ENCODE measurements at places on chromosomes 11 and 22.

- DNase-seq, result peak; percentile 56
These were observed 84.3 kb downstream of the STIM1 start for GRCh38 chr11:3939651-3940190.

DNA sequence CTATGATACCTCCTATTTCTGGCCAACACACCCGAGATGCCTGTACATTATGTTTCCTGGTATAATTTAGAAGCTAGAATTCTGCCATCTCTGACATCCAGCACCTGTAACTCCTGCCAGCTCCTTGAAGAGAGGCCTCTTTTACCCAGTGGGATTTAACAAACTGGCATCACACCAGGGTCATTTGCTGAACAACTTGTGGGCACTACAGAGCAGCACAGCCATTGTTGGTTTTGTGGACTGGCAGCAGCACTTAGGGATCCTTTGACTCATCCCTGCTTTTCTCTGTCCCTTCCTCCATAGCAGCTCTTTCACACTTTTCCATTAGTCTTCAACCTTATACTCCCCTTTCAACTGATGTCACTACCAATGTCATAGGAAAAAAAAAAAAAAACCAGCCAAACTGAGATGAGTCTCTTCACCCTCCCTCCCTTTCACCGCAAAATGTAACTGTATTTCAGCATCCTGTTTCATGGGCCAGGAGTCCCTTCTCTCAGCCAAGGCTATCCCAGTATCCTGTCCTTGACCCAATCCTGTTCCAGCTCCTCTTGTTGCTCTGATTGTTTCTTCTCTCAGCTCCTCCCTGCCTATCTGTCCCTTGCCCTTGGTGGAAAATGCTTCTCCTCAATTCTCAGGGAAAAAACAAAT lies 68.7 kb downstream of the PPFIBP2 start:
- no peak for DNase-seq

DNA sequence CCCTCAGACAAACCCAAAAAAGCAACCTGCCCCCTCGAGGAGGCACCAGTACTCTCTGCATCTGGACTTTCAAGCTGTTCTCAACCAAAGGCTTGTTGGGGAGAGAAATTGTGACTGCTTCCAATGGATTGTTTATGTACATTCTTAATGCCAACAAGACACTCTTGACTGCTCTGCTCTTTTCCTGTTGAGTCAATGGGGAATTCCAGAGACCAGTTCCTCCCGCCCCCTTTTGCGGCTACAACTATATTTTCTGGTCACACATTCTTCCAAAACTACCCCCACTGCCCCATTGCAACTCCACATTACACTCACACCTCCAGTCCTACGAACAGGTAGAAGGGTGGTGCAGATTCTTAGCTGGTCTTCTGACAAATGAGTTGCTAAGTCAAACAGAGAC lies 187.0 kb downstream of the DSCAML1 start:
- DNase-seq, result no peak

GRCh38 chr22:22920910-22921550 lies 33.4 kb downstream of the IGLL5 start:
- no peak for DNase-seq

DNA sequence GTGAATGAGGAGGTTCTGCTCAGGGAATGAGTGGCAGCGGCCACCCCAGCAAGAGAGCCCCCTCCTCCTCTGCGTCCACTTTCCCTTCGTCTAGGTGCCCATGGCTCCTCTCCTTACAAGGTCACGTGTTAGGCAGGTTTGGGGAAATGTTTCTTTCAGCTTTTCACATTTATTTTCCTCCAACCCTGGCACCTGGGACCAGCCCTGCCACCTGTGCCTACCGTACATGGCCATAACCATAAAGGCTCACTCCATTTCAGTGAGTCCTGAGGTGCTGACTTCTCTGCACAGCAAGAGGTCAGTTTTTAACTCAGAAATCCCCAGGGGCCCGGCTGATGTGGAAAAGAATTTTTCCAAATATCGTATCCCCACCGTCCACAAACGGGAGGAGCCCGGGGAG lies 71.2 kb downstream of the FLI1 start:
- no peak for DNase-seq

- DNase-seq, result no peak
These were observed 245.0 kb upstream of the TBCEL start for GRCh38 chr11:120778685-120779490.

DNA sequence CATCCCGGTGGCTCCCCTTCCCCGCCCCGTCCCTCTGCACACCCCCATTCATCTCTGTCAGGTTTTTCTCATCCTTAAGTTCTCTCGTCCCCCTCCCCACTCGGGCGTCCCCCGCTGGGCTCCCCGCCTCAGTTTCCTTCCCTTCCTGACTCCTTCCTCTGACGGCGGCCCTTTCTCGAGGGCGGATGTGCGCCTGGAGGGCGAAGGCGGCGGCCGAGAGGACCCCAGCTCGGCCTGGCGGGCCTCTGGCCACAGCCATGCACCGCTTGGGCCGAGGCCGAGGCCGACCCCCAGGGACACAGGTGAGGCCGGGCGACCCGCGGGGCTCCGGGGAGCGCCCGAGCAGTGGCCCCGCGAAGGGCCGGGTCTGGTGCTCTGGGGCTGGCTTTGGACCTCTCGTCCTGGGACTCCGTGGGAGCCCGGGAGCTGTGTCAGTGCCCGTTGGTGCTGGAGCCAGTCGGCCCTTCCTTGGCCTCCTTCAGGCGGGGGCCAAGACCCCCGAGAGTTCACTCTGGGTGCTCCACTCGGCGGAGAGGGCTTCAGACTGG lies 2.9 kb downstream of the PHLDB1 start:
- no peak for DNase-seq

GRCh38 chr11:5738431-5738830 lies 2.2 kb downstream of the OR56B1 start:
- no peak for DNase-seq

- peak; percentile 77 for DNase-seq
These were observed 95.0 kb downstream of the SWAP70 start for GRCh38 chr11:9758637-9759518.

DNA sequence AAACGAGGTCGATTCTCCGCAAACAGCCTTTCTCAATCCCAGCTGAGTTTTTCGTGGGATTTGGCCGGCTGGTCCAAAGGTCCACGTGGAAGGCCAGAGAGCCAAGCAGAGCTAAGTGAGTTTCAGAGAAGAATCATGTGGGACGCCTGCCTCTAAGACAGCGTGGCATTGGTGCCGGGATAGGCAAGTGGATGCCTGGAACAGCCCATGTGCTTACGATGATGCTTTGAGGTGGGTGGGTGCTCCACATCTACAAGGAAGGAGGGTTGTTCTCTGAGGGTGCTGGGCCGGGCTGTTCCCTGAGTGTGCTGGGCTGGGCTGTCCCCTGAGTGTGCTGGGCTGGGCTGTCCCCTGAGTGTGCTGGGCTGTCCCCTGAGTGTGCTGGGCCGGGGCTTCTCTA lies 41.4 kb downstream of the MUC2 start:
- no peak for DNase-seq

DNA sequence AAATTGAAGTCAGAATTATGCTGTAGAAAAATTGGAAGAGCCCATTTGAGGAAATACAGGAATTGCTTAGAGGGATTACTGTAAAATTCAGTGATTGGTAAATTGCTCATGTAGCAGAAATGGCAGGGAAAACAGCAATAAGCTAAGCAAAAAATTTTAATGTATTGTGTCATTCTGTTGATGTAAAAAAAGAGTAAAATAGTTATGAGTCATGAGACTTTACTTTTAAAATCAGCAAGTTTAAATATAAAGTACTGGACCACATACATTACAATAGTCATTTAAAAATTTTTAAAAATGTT lies 10.4 kb downstream of the PDHX start:
- DNase-seq, result no peak

GRCh38 chr22:37176464-37177061 lies 11.5 kb downstream of the C1QTNF6 start:
- DNase-seq, result peak; percentile 93

DNA sequence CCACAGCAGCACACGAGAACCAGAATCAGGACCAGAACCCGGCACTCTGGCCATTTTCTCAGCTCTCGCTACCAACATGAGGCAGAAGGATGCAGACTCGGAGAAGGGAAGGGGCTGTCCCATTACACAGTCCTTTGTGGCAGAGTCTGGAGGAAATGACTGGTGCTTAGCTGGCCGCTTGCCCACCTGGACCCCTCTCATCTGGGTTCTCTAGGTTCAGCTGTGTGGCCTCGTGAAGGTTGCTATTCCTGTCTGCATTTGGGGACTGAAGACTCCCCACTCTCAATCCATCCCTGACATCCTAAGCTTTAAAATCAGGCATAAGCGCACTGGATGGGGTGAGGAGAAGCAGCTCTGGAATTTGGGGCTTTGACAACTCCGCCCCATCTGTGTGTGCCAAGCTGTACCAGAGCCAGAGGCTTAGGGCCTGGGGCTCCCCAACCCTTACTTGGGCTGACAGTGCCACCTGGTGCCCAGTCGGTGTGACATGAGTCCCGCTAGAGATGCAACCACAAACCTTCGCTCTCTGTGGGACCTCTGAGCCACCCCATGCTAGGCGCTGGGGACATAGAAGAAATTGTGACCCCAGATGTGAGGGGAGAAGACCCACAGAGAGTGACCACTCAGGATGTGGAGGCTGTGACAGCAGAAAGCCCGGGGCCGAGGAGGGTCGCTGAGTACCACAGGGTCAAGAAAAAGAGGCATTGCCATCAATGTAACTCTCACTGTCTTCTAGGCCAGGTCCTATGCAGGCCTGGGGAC lies 35.8 kb upstream of the FCHSD2 start:
- DNase-seq, result peak; percentile 82

- DNase-seq, result no peak
These were observed 187.5 kb upstream of the ZBED5 start for GRCh38 chr11:11045156-11045930.

DNA sequence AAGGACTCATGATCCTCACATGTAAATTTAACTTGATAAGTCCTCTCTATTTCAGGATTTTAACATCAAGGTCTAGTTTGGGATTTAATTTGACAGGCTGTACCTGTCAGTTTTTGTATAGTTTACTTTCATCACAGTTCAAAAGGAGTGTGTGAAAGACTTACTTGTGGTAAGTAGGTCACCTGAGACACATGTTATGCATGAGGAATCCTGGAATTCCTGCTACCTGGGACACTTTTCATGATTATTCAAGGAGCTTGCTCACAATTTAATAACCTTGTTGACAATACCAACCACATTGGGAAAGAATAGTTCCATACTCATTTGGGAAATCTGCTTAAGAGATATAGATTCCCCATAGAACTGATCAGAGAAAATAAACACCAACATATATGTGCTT lies 15.8 kb upstream of the SLC36A4 start:
- no peak for DNase-seq

DNA sequence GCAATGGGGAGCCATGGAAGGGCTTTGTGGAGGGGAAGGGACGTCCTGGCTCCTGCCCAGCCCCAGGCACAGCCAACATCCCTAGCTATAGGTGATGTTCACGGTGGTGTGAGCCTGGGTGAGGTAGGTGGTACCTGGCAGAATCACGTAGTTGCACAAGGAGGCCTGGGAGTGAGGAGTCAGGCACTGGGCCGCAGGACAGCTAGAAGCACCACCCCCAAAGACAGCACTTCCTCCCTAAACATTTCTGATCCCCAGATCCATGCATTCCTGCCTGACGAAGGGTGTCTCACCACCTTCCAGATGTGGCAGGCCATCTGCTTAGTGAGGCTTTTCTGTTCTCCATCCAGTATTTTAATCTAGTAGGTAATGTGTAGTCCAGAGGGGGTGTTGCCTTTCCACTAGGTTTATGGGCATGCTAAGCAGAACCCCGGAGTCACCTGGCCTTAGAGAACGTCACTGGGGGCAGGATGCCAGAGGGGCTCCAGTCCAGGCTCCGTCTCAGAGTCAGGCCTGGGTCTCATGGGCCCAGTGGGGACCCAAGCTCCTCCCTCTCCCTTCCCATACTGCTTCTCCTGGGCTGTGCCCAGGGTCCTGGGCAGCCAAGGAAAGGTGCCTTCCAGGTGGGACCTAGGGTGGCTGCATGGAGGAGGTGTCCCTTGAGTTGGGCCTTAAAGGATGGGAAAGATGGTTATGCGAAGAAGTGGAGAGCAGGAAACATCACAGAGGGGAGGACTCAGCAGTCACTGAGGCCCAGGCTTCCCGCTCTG lies 56.2 kb downstream of the OTOG start:
- no peak for DNase-seq

- DNase-seq, result no peak
These were observed 52.8 kb upstream of the IGLL5 start for GRCh38 chr22:22834783-22835182.

- no peak for DNase-seq
These were observed 19.6 kb upstream of the PDGFD start for GRCh38 chr11:104183593-104183992.

DNA sequence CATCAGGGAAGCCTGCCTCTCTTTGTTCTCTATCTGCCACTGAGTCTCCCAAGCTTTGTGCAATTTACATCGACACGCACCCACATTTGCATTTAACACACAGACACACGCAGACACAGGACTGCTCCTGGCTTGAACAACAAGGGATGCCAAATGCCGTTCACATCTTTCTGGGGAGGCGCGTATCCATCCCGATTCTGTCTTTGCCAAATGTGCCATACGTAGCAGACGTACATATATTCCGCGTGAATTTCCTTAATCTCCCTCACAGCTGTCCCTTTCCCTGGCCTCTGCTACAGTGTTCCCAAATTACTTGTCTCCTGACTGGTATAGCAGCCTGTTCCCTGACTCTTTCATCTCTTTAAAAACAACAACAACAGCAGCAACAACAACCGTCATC lies 409.5 kb downstream of the MIAT start:
- DNase-seq, result no peak

- no peak for DNase-seq
These were observed 31.4 kb upstream of the TESMIN start for GRCh38 chr11:68782711-68783110.

- no peak for DNase-seq
These were observed 67.9 kb downstream of the MCM5 start for GRCh38 chr22:35467681-35468434.

GRCh38 chr11:18802381-18803257 lies 11.0 kb upstream of the PTPN5 start:
- peak; percentile 41 for DNase-seq

GRCh38 chr11:71265559-71266092 lies 13.2 kb upstream of the SHANK2 start:
- no peak for DNase-seq

GRCh38 chr11:112016765-112017376 lies 8.3 kb upstream of the DLAT start:
- DNase-seq, result no peak

DNA sequence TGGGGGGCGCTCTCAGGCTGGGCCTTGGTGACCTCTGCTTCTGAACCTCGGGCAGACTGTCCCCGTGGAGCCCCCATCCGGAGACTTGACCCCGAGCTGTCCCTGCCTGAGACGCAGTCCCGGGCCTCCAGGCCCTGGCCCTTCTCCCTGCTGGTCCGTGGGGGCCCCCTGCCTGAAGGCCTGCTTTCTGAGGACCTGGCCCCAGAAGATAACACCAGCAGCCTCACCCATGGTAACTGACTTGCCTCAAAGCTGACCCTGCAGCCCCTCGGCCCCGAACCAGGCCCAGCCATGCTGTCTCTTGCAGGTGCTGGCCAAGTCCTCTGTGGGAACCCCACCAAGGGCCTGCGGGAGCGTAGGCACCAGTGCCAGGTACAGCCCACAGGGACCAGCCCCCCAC lies 8.9 kb downstream of the LMNTD2 start:
- DNase-seq, result no peak

DNA sequence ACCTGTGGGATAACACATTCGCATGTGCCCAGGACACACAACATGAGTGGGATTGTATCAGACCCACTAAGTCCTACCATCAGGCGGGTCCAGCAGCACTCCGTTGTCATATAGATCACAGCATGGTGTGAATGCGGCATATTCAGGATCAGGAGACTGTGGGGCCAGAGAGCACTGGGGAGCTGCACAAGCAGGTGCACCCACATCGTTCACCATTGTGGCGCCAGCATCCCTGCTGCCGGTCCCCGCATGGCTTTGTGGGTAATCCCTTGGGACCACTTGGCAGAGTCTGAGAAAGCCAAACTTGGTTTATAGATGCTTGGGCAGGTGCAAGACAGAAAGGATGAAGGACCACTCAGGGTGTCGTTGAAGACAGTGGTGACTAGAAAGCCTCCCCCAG lies 201.6 kb upstream of the B3GAT1 start:
- no peak for DNase-seq
